ENCODE measurements at places on chromosomes 13 and 19. TPM values are rescaled to one million over a fixed set of nuclear protein-coding genes. Genes with fewer than 3 reads are reported as not detected.

The LYPD5 gene
- total RNA-seq: 0.42 TPM

DNA sequence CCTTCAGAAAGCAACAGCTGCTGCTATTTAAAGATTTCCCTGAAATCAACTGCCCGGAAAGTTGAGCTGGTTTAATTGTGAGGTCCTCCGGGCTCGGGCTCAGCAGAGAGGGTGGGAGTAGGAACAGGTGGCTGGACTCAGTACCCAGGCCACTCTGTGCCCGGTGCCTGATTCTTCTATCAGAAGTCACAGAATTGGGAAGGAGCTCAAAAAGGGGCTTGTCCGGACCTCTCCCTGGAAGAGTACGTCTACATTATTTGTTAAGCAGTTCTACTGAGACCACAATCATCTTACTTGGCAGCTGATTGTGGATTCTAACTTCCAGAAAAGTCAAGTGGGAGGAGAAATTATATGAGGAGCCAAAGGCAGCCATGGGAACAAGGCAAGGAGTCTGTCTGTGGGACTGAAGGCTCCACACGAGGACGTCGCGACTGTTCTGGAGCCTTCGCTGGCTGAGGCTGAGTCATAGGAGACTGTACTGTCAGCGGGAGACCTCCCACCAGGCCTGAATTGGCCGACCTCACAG, 91.7 kb upstream of the ANKRD10 start:
- no peak for DNase-seq
- peaks cover 10% of the 10 kb centered on the region for H3K4me1 ChIP-seq
- no peak overlapping the region for H3K27ac ChIP-seq
- peaks cover 26% of the 10 kb centered on the region for H3K27me3 ChIP-seq

GRCh38 chr13:101989798-101990350, 412.0 kb downstream of the FGF14 start:
- no peak overlapping the region for H3K4me3 ChIP-seq
- no peaks in the 10 kb centered on the region for H3K4me1 ChIP-seq
- no peak for DNase-seq
- H3K27me3 ChIP-seq: no peaks in the 10 kb centered on the region
- no peaks in the 10 kb centered on the region for H3K36me3 ChIP-seq
- H3K27ac ChIP-seq: no peak overlapping the region

DNA sequence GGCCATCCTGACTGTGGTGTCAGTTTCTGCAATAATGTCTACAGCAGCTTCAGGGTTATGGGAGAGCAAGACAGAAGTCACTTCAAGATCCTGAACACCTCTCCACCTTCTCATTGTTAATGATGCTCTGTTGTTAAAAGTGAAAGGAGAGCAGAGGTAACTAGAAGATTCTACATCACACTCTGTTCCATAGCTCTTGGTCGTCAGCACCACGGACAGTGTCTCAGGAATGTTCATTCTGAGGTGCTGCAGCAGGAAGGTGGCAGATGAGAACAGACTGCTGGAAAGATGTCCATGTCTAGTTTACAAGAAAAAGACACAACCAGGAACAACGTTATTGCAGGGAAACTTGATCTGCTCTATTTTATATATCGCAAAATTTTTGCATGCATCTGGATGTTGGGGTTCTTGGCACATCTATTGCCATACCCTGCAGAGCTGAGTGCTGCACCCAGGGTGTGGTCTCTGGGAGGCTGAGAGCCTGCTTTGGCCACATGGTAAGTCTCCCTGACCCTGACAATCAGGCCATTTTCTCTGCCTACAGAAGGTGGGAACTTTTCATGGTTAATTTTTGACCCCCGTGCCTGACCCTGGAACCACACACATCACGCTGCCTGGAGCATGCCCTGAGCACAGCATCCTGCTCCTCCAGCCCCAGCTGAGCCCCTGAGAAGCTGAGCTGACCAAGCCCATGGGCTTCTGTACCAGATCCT, 12.7 kb downstream of the CEACAM21 start:
- DNase-seq: peak; percentile 80
- H3K27ac ChIP-seq: no peak overlapping the region
- H3K36me3 ChIP-seq: peaks cover 25% of the 10 kb centered on the region
- H3K27me3 ChIP-seq: peaks cover 3% of the 10 kb centered on the region
- peaks cover 3% of the 10 kb centered on the region for H3K4me1 ChIP-seq

- DNase-seq: no peak
- peaks cover 22% of the 10 kb centered on the region for H3K36me3 ChIP-seq
- no peaks in the 10 kb centered on the region for H3K27me3 ChIP-seq
- H3K4me1 ChIP-seq: no peaks in the 10 kb centered on the region
- H3K4me3 ChIP-seq: no peak overlapping the region
Observed at GRCh38 chr19:8404391-8405151, 8.5 kb upstream of the MARCHF2 start.

DNA sequence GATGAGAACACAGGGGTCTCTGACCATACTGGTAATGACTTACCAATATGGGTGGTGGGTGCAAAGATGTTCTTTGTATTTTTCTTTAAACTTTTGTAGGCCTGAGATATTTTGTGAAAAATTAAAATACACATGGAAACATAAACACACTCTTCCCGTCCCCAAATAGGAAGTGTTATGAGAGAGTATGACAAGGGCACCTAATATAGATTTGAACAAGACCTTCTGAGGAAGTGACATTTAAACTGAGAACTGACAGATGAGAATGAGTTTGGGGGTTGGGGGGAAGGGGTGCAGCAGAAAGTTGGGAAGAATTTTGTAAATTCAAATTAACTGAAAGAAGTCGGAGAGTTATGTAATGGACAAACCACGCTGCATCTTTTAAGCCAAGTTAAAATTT, 224.2 kb downstream of the RGCC start:
- peaks cover 16% of the 10 kb centered on the region for H3K36me3 ChIP-seq
- H3K27me3 ChIP-seq: no peaks in the 10 kb centered on the region
- H3K4me1 ChIP-seq: no peaks in the 10 kb centered on the region
- no peak overlapping the region for H3K27ac ChIP-seq

The TYROBP gene
- total RNA-seq: not detected

GRCh38 chr19:2628597-2628996, 73.9 kb downstream of the GNG7 start:
- H3K4me3 ChIP-seq: no peak overlapping the region
- peaks cover 12% of the 10 kb centered on the region for H3K4me1 ChIP-seq
- DNase-seq: no peak
- H3K27me3 ChIP-seq: no peaks in the 10 kb centered on the region

DNA sequence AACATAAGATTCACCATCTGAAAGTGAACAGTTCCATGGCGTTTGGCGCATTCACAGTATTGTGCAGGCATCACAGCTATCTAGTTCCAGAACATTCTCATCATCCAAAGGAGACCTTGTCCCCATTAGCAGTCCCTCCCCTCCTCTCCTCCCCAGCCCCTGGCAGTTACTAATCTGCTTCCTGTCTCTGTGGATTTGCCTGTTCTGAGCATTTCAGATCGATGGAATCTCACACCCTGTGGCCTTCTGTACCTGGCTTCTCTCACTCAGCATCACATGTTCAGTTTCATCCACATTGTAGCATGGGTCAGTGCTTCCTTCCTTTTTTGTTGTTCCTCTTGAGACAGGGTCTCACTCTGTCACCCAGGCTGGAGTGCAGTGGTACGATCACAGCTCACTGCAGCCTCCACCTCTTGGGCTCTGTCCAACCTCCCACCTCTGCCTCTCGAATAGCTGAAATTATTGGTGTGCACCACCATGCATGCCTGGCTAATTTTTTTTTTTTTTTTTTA, 34.6 kb downstream of the CRTC1 start:
- no peak overlapping the region for H3K27ac ChIP-seq
- no peaks in the 10 kb centered on the region for H3K4me1 ChIP-seq
- no peaks in the 10 kb centered on the region for H3K27me3 ChIP-seq
- H3K4me3 ChIP-seq: no peak overlapping the region
- no peaks in the 10 kb centered on the region for H3K36me3 ChIP-seq

The NAA16 gene
- total RNA-seq: 31.2 TPM

DNA sequence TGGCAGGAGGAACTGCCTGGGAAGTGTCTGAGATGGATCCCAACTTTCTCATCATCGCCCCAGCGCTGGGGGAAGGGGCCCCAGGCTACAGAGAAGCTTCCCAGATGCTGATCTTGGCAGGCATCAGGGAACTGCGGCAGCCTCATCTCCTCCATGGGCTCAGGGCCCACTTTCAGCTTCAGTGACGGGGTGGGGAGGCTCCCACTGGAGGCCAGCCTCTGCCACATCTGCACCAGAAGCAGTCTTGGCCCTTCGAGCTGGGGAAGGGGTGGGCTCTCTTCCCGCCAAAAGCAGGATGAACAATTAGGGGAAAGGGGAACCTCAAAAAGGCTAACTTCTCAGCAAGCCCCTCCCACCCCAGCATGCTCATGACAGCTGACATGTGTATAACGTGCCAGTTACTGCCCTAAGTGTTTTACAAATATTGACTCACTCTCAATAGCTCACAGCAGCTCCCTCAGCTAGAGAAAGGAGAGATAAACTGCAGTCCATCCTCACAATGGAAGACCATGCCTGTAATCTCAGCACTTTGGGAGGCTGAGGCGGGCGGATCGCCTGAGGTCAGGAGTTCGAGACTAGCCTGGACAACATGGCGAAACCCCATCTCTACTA, 7.1 kb upstream of the S1PR2 start:
- H3K4me1 ChIP-seq: peaks cover 12% of the 10 kb centered on the region
- H3K27ac ChIP-seq: no peak overlapping the region
- H3K36me3 ChIP-seq: no peaks in the 10 kb centered on the region
- DNase-seq: no peak
- H3K27me3 ChIP-seq: no peaks in the 10 kb centered on the region

DNA sequence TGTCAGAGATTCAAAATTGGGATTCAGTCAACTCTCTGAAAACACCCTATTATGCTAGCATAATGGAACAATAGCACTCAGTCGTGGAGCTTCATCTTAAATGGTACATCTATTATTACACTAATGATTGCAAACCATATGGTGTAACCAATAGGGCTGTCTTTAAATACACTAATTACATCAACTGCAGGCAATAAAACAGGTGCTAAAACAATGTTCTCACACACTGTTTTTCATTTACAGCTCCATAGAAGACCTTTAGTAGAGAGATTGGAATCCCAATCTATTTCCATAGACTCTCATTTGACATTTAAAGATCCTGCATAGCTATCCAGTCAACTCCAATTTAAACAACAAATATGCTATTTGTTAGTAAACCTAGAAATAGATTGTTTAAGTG, 1917.4 kb downstream of the OLFM4 start:
- no peak overlapping the region for H3K4me3 ChIP-seq
- DNase-seq: no peak
- no peaks in the 10 kb centered on the region for H3K4me1 ChIP-seq
- H3K27me3 ChIP-seq: no peaks in the 10 kb centered on the region
- H3K36me3 ChIP-seq: no peaks in the 10 kb centered on the region

GRCh38 chr13:79108914-79109643, 297.0 kb downstream of the RBM26 start:
- no peak for DNase-seq
- peaks cover 8% of the 10 kb centered on the region for H3K27me3 ChIP-seq
- H3K4me1 ChIP-seq: no peaks in the 10 kb centered on the region
- no peak overlapping the region for H3K4me3 ChIP-seq
- no peaks in the 10 kb centered on the region for H3K36me3 ChIP-seq
- no peak overlapping the region for H3K27ac ChIP-seq

- no peaks in the 10 kb centered on the region for H3K4me1 ChIP-seq
- no peak overlapping the region for H3K4me3 ChIP-seq
- H3K36me3 ChIP-seq: peaks cover 2% of the 10 kb centered on the region
- H3K27ac ChIP-seq: no peak overlapping the region
Observed at GRCh38 chr13:97356592-97356991, 77.4 kb upstream of the RAP2A start.

The IGFLR1 gene
- 75.2 TPM for total RNA-seq

- DNase-seq: no peak
- H3K4me3 ChIP-seq: no peak overlapping the region
- H3K27me3 ChIP-seq: peaks cover 21% of the 10 kb centered on the region
- no peak overlapping the region for H3K27ac ChIP-seq
- H3K36me3 ChIP-seq: no peaks in the 10 kb centered on the region
Observed at GRCh38 chr13:112641456-112642089, 48.3 kb upstream of the ATP11A start.

DNA sequence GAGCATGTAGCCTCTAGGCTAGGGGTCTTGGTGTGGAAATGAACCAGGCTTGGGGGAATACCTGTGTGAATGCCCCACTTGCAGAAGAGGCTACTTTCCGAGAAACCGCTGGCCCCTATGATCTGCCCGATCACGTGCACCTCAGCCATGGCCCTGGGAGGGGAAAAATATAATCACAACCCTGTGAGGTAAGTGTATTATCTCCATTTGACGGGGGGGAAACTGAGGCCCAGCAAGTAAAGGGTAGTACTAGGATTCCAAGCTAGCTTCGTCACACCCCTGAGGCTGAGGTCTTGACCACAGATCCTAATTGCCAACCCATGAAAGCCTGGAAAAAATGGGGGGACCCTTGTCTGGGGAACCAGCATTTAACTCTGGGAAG, 587 bp downstream of the B9D2 start:
- peaks cover 31% of the 10 kb centered on the region for H3K4me1 ChIP-seq
- peaks cover 13% of the 10 kb centered on the region for H3K36me3 ChIP-seq
- H3K4me3 ChIP-seq: peak overlapping the region; percentile 93
- no peak for DNase-seq
- H3K27me3 ChIP-seq: no peaks in the 10 kb centered on the region

The SIGLEC7 gene
- not detected for total RNA-seq

GRCh38 chr19:45156751-45157150, 4.0 kb downstream of the NKPD1 start:
- peaks cover 25% of the 10 kb centered on the region for H3K27me3 ChIP-seq
- DNase-seq: no peak
- H3K36me3 ChIP-seq: peaks cover 7% of the 10 kb centered on the region
- H3K4me1 ChIP-seq: peaks cover 13% of the 10 kb centered on the region
- H3K4me3 ChIP-seq: no peak overlapping the region

The PSG2 gene
- total RNA-seq: not detected

DNA sequence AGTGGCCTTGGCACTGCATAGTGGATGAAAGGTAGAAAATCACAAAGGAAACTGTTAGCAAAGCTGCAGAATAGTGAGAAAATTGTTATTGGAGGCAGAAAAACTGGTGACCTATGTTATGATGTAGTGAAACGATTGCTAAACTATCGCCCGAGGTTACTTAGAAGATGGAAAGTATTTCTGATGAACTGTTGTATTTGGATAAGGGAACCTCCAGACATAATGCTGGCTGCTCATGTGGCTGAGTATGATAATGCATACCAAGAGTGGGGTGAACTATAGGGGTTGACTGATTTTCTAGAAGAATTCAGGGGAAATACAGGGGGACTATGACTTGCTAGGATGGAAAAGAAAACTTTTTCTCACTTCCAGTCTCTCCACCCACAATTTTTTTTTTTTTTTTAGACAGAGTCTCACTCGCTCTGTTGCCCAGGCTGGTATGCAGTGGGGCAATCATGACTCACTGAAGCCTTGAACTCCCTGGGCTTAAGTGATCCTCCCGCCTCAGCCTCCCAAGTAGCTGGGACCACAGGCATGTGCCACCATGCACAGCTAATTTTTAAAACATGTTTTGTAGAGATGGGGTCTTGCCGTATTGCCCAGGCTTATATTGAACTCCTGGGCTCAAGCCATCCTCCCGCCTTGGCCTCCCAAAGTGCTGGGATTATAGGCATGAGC, 4.4 kb upstream of the EID2 start:
- peaks cover 2% of the 10 kb centered on the region for H3K36me3 ChIP-seq
- no peak for DNase-seq
- peaks cover 31% of the 10 kb centered on the region for H3K4me1 ChIP-seq
- H3K27ac ChIP-seq: no peak overlapping the region
- H3K4me3 ChIP-seq: peak overlapping the region; percentile 25

The FPR3 gene
- not detected for total RNA-seq

Data from activated CD4-positive, alpha-beta T cell treated with anti-CD3 and anti-CD28 coated beads, Interleukin-2, amount 10 ng/mL, durations not matched to agents 24 days and 14 days (primary cell).